ENCODE measurements at places on chromosomes 5 and 9. TPM values are rescaled to one million over a fixed set of nuclear protein-coding genes. Genes with fewer than 3 reads are reported as not detected.

DNA sequence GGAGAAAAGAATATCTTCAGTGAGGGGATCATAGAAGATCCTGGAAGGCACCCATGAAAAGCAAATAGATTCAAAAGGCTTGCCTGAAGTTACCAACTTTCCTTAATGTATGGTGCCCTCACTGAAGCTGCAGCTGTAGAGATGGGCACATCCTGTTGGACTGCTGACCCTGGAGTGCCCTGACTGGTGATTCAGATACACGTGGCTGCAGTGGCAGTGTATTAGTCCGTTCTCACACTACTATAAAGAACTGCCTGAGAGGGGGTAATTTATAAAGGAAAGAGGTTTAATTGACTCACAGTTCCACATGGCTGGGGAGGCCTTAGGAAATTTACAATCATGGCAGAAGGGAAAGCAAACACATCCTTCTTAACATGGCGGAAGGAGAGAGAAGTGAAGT, 80.3 kb downstream of the OSMR start:
- DNase-seq: no peak

- peak; percentile 26 for DNase-seq
Measured at GRCh38 chr5:79399046-79399445, 114.9 kb downstream of the HOMER1 start.

GRCh38 chr9:131813116-131813515, 73.2 kb upstream of the RAPGEF1 start:
- no peak for DNase-seq

DNA sequence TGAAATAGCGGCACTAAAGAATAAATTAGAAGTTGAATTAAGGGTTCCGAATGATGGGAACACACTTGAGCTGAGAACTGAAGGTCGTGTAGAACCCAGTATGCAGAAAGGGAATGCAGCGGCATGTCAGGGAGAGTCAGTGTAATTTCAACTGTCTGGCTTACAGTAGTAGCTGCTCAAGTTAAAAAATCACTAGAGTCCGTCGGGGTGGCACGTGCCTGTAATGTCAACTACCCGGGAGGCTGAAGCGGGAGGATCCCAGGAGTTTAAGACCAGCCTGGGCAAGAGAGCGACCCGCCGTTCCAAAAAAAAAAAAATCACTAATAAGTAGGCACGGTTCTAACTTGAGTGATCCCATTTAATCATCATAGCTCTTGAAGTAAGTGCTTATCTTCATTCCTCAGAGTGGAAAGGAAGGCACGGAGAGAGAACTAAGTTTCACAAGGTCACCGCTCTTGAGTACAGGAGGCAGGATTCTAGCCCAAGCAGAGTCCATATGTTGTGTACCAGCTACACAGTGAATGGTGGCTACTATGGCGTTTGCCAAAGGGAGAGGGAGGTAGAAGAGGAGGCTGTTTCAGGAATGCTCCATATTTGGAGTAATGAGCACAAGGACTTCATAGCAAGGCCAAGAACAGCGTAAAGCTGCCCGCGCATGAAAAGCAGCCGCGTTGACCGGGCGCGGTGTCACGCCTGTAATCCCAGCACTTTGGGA, 831 bp downstream of the RMRP start:
- peak; percentile 47 for DNase-seq

DNA sequence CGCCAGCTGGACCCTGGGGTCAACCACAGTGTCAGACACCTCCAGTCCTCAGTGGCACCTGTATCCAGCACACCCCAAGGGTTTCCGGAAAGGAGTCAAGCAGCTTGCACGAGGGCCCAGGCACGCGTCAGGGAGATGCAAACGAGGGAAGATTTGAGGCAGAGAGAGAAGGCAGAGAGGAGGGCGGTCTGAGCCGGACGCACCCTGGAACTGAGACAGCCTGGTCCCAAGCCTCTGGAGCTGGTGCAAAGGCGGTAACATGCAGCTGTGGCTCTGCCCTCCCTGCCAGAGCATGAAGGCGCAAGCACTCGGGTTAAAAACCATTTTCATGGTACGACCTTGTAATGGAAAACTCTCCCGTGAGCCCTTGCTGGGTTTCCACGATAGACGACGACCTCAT, 32.2 kb downstream of the SLC6A18 start:
- no peak for DNase-seq

RNF183 gene
- total RNA-seq: 0.38 TPM

FYB1 gene
- total RNA-seq: 0.26 TPM

HOMER1 gene
- total RNA-seq: 20.5 TPM

SARDH gene
- total RNA-seq: under 0.01 TPM

LVRN gene
- 0.38 TPM for total RNA-seq

OR1Q1 gene
- total RNA-seq: not detected
